ENCODE measurements at places on chromosomes 13 and 19.
A peak's percentile ranks its signal among the peaks of the same experiment; 100 is the strongest.

GRCh38 chr19:42124386-42124901, 7.8 kb downstream of the POU2F2 start:
- no peak for DNase-seq

- no peak for DNase-seq
These were observed 5.3 kb downstream of the NAXD start for GRCh38 chr13:110620596-110620995.

- DNase-seq = no peak
These were observed 814.7 kb upstream of the ATXN8OS start for GRCh38 chr13:69292789-69293425.

- no peak for DNase-seq
These were observed 12.5 kb upstream of the ZNF675 start for GRCh38 chr19:23699521-23699860.

- no peak for DNase-seq
These were observed 42.6 kb downstream of the DZIP1 start for GRCh38 chr13:95601906-95602305.

DNA sequence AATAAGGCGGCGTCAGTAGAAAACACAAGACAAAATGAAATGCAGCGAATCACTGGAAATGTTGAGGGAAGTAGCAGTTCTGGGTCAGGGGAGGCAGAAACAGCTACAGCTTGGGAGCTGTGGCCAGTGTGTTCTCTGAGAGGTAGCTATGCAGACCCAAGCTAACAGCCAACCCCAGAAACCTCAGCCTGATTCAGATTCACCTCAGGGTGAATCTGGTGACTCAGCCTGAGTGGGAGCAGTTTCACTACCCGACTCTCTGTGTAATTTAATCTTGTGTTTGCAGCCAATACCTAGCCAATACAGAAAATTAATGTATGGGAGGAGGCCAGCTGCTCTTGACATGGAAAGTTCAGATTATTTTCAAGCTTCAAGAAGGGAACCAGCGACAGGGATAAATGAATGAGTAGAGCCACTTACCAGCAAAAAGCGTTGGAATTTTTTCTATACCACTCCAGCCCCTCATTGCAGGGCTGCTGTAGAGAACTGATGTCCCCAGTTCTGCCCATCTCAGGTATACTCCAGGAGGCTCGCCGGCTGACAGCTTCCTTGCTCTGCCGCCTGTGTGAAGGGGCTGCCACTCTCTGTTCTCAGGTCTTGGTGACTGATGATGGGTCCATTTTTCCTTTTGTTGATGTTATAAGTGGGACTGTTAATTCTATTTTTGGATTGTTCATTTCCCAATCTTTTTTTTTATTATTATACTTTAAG, 8.9 kb downstream of the IGFL3 start:
- no peak for DNase-seq

DNA sequence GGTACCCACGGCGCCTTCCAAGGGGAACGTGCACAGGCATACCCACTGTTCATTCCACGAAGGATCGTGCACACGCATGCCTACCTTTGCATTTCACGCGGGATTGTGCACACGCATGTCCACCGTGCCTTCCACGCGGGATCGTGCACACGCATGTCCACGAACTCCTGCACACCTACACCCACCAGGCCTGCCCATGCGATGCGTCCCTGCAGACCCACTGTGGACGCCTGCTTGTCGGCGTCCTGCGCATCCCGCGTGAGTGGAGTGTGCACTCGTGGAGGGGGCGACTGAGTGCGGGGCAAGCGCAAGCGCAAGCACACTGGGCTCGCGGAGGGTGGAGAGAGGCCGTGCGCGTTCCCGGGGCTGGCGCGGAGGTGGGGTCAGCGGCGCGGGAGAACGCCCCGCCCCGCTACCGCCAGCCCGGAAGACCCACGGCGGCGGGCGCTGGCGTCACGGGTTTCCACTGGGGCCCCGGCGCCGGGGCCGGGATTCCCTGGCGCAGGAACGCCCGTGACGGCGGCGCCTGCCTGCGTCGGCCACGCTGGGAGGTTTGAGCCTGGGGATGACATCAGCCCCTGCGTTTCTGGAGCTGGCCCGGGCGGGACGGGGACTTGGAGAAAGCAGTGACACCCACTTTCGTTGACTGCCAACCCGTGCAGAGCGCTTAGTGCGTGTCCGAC, 18.7 kb downstream of the GADD45B start:
- no peak for DNase-seq

- DNase-seq = no peak
These were observed 1.0 kb upstream of the LGALS7 start for GRCh38 chr19:38774181-38774950.

GRCh38 chr19:16370641-16371391, 46.2 kb downstream of the KLF2 start:
- no peak for DNase-seq

DNA sequence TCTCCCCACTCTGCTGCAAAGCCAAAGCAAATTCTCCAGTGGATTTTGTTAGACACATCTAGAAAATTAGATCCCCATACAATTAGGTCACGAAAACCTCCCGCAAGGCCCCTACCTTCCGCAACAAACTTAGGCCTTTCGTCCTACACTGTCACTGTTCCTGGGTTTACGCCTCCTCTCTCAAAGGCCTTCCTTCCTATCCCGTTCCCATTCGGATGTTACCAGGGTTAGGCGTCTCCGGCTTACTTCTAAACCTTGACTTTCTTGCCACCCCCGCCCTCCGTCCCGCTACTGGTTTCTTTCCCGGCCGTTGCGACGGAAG, 754 bp downstream of the RNF6 start:
- no peak for DNase-seq

GRCh38 chr19:33204136-33204973, 10.2 kb downstream of the LRP3 start:
- no peak for DNase-seq

DNA sequence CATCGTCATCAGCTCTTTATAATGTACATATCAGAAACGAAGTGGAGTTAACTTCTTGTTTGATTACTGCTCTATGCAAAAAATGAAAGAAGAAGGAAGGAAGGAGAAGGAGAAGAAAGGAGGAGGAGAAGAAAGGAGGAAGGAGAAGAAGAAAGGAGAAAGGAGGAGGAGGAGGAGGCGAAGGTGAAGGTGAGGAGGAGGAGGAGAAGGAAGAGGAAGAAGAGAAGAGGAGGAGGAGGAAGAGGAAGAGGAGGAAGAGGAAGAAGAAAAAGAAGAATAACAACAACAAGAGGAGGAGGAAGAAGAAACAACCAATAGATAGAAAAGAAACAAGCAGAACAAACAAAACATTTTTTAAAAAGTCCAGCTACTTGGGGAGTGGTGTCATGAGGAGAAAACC, 13.1 kb downstream of the NUFIP1 start:
- no peak for DNase-seq

DNA sequence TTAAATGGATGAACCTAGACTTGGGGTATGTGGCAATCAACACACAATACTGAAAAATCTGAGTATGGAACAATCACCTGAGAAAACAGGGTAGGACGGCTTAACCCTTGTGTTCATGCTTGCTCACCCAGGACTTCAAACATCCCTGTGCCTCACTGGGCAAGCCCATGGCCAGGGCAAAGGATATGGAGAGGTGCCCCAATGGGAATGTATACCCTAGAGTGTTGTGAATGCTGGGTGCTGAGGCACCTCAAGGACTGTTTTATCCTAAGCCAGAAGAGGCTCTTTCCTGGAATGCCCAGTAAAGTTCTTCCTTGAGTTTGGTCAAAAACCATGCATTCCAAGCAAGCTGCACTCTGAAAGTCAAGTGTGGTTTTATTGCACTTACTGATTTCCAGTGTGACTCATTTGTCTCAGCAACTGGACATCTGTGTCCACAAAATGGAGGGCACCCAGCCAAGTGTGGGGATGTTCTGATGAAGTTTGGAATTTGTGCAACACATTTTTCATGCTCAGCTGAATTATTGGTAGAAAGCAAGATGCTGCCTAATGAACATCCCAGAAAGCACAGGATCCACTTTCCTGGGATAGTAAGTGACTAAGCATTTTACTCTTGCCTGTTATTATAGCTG, 531.3 kb downstream of the RFC3 start:
- no peak for DNase-seq

GRCh38 chr13:44155422-44156293, 218.0 kb upstream of the SERP2 start:
- DNase-seq = no peak

DNA sequence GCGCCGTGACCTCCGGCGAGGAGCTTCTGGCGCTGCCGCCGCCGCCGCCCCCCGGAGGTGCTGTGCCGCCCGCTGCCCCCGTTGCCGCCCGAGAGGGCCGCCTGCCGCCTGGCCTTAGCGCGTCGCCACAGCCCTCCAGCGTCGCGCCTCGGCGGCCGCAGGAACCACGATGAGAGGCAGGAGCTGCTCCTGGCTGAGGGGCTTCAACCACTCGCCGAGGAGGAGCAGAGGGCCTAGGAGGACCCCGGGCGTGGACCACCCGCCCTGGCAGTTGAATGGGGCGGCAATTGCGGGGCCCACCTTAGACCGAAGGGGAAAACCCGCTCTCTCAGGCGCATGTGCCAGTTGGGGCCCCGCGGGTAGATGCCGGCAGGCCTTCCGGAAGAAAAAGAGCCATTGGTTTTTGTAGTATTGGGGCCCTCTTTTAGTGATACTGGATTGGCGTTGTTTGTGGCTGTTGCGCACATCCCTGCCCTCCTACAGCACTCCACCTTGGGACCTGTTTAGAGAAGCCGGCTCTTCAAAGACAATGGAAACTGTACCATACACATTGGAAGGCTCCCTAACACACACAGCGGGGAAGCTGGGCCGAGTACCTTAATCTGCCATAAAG, 4.8 kb downstream of the PDX1 start:
- DNase-seq = no peak

DNA sequence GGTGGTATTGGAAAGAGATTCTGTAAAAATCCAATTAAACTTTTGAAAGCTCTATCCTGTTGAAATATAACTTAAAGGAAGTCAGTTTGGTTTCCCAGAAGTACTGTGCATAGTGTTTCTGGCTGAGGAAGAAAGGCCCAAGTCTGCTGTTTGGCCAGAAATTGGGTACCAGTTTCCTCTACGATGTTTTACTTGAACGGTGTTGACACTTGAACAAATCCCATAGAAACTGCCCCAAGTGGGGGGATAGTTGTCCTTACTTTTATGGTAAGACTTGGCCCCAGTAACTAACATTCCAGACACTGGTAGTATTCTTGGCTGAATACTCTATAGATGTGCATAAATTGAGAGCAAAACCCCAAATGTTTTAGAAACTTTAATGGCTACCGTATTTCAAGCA, 14.2 kb downstream of the KLF5 start:
- no peak for DNase-seq

DNA sequence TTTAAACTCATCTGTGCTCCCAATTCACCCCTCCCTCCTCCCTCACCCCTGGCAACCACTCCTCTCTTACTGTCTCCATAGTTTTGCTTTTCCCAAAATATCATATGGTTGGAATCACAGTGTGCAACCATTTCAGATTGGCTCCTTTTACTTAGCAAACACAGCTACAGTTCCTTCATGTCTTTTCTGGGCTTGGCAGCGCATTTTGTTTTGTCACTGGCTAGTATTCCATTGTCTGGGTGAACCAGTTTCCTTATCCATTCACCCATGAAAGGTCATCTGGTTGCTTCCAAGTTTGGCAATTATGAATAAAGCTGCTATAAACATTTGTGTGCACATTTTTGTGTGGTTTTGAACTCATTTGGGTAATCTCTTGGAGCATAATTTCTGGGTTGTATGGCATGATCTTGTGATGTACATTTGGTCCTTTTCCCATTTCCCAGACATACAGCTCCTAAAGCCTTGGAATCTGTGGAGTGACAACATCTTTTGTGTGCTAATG, 23.9 kb upstream of the GAS6 start:
- no peak for DNase-seq

- no peak for DNase-seq
These were observed 198.0 kb downstream of the ZNF536 start for GRCh38 chr19:30570194-30570593.

- no peak for DNase-seq
These were observed 26.0 kb downstream of the VSTM2B start for GRCh38 chr19:29551774-29552173.

- no peak for DNase-seq
These were observed 2.9 kb downstream of the LAMP1 start for GRCh38 chr13:113299951-113300350.

DNA sequence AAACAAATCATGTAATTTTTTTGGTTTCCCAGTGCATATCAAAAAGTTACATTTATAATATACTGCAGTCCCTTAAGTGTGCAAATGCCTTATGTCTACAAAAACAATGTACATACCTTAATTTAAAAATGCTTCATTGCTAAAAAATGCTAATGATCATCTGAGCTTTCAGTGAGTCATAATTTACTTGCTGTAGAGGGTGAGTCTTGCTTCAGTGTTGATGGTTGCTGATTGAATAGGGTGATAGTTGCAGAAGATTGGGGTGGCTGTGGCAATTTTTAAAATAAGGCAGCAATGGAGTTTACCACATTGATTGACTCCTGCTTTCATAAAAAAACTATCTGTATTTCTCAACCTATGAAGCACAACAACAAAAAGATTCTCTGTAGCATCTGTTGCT, 613.9 kb downstream of the TBC1D4 start:
- DNase-seq = no peak

DNA sequence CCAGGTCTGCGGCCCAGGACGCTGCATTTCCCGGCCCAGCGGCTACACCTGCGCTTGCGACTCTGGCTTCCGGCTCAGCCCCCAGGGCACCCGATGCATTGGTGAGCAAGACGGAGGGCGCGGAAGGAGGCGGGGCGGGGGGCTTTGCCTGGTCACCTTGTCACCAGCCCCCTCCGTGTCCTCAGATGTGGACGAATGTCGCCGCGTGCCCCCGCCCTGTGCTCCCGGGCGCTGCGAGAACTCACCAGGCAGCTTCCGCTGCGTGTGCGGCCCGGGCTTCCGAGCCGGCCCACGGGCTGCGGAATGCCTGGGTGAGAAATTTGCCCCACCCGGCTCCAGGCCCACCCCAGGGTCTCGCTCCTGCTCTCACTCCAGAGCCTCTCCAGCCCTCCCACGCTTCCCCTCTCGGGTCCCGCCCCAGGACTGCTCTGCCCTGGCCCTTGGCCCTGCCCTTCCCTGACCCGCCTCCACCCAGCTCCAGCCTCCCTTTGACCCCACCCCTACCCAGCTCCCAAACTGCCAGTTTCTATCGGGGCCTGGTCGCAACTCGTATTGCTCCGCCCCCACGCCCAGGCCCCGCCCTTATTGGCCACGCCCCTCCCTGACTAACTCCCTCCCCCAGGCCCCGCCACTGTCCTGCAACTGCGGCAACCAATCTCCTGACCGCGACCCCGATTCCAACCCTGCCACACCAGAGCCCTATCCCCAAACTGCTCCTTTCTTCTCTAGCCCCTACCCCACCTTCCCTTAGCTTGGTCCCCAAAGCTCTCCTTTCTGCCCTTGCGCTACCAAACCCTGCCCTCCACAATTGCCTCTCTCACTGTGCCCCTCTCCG, 8.6 kb downstream of the LTBP4 start:
- peak; percentile 57 for DNase-seq

DNA sequence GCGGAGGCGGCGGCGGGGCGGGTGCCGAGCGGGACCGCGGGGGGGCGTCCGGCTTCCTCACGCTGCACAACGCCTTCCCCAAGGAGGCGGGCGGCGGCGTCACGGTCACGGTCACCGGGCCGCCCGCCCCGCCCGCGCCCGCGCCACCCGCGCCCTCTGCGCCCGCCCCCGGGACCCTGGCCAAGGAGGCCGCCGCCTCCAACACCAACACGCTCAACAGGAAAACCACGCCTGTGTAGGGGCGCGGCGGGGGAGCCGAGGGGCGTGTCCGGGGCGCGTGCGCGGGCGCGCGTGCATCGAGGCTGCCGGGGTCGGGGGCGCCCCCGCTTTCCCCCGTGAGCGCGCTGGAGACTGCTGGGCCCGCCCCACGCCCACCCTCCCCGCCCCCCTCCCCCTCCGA, 8.8 kb upstream of the CACNG6 start:
- DNase-seq = no peak

Measured in GF-D8 (cell line).